ENCODE measurements at places on chromosomes 1 and 21.

DNA sequence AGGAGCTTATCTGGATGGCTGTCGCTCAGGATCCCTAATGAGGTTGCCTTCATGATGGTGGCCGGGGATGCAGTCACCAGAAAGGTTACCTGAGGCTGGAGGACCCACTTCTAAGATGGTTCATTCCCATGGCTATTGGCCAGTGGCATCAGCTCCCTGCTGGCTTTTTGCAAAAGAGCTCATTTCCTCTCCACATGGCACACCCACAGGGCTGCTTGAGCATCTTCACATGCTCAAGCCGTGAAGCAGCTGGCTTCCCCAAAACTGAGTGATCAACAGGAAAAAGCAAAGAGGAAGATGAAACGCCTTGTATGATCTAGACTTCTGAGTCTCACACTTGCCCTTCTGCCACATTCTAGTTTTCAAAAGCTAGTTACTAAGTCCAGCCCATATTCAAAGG lies 124.6 kb upstream of the CXADR start:
- no peak for DNase-seq

DNA sequence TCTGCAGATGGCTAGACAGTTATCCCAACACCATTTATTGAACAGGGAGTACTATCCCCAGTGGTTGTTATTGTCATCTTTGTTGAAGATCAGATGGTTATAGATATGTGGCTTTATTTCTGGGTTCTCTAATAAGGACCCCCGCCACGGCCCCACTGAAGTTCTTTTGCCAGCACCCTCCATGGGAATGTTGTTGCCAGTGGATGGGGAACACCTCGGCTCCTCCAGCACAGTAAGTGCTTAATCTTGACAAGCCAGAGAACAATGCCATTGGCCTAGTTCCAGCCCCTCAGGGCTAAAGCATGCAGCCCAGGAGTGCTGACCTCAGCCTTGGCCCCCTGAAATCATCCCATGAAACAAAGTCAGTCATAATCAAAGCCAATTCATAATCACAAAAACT lies 337.6 kb downstream of the AGBL4 start:
- no peak for DNase-seq

- no peak for DNase-seq
Measured at GRCh38 chr1:69263921-69264391, 303.8 kb upstream of the LRRC7 start.

GRCh38 chr21:30447056-30447455 lies 7.0 kb downstream of the KRTAP15-1 start:
- no peak for DNase-seq

Measured in activated T-cell treated with anti-CD3 and anti-CD28 coated beads, Interleukin-2, amount 50 U/mL, for 72 hours (primary cell).